ENCODE measurements at places on chromosomes 13 and 19.

GRCh38 chr13:45063261-45063860 is 56.9 kb upstream of the GTF2F2 start:
- no peak for DNase-seq

DNA sequence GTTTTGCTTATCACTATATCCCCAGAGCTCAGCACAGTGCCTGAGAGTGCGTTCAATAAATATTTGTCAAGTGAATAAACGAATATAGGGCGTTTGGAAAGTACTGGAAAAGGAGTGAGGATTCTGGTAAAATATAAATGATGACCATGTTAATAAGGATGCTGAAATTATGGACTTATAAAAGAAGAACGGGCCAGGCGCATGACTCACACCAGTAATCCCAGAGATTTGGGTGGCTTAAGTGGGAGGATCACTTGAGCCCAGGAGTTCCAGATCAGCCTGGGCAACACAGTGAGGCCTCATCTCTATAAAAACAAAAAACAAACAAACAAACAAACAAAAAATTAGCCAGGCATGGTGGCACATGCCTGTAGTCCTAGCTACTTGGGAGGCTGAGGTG is 198.1 kb downstream of the VWA8 start:
- DNase-seq, result no peak

DNA sequence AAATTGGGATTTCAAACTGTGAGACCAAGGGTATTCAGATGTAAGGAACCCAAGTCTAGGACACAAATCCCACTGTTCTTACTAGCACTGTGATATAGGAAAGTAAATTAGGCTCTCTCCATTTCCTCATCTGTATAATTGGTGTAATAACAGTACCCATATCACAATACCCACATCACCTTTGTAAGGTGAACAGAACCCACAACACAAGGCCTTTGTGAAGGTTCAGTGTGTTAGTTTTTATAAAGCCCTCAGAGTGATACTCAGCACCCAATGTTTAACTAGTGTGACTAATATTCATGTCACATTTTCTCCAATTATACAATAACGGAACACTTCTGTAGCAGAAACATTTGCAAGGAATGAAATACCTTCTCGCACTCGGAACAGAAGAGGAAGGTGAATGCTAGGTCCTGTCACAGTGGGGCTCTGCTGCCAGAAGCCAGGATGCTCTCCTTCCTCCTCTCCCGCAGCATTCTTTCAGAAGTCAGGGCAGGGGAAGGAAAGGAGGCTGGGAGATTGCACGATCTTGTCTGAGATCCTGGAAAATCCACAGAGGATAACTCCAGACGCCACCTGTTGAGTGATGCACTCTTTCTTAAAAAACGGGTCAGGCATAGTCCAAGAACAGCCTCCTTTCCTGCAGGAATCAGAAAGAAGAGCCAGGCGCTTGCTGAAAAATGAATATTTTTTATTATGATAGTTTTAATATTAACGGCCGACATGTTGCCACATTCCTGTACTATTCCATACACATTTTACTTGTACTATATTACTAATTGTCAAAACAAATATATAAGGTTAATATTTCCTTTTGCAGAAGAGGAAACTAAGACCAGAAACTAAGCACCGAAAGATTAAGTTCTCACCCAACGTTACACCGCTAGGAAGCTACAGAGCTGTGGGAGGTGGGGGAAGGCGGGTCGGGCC is 762 bp downstream of the ZNF45 start:
- no peak for DNase-seq

DNA sequence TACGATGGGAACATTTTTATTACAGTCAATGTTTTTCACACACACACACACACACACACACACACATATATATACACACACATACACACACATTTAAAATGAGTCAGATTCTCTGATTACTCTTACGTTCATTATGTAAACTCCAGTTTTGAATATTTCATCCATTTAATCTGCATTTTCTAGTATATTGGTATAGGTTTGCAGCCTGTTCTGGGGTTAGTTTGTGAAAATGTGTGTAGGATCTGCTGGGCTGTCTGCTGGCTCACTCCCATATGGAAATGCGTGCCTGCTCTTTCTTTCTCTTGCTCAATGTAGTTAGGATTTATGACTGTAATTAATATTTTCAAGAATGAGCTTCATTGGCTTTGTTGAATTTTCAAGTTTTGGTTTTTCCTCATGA is 7.1 kb downstream of the LILRB2 start:
- no peak for DNase-seq

GRCh38 chr13:33137721-33138120 is 121.5 kb downstream of the KL start:
- DNase-seq, result no peak

GRCh38 chr19:35246466-35247092 is 2.2 kb upstream of the LSR start:
- no peak for DNase-seq

DNA sequence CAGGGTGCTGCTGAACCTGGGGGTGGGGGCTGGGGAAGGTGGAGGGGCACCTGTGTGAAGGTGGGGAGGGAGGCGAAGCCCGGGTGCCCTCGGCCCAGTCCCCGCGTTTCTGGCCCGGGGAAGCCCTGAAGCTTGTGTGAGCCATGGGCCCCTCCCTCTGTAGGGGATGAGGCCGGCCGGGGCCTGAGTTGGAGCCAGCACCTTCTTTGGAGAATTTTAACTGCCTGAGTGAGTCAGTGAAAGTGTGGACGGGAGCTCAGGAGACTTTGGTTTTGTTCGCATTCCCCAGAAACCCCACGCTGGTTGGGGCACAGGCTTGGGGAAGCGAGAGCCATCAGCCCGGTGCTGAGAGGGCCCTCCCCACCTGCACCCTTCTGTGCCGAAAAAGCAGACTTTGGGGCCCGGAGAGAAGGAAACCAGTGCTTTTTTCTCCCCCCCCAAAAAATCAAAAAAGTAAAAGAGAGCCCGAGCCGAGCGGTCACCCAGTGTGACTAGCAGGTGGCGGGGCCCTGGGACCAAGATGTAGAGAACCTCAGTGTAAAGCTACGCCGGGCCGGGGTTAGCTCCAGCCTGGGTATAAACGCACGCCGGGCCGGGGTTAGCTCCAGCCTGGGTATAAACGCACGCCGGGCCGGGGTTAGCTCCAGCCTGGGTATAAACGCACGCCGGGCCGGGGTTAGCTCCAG is 45.1 kb downstream of the TMEM255B start:
- no peak for DNase-seq

GRCh38 chr19:46720503-46721239 is 3.8 kb upstream of the PRKD2 start:
- DNase-seq, result no peak

DNA sequence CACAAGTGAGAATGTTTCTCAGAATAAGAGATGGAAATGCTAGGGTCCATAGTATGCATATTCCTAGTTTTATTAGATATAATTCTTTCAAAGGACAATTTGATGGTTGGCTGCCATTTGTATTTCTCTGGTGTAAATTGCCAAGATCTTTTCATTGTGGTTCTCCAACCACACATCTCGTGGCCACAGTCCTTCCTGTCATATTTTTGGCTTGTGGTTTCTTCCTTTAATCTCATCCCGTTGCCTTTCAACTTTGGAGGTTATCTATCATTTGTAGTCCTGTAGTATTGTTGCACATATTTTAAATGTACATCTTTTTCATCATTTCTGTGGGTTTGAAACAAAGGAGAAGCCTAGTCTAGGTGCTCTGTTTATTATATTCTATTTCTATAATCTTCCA is 61.2 kb downstream of the WASF3 start:
- no peak for DNase-seq
